Stimulated activated CD4-positive, alpha-beta T cell treated with anti-CD3 and anti-CD28 coated beads, Interleukin-15, amount 100 ng/mL, for 24 hours (primary cell): ENCODE measurements at places on chromosomes 2 and 18.

- no peak for DNase-seq
Observed at GRCh38 chr2:74887445-74887951, 53.6 kb downstream of the HK2 start.

DNA sequence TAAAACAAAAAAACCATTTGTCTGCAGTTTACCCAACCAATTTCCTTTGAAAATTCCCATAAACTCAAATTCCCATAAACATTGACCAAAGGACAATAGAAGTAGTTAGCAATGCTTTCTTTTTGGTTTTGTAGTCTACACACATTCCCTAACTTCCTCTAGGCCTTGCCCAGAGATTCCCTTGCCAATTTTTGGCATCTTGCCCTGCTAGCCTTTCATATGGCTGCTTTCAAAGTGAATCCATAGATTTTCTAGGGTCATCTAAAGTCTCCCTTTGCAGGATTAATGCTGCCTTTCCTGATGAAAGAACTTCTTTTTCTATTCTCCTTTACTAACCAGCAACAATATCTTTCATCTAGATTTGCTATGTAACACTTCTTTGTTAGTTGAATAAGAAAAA is 33.4 kb downstream of the THSD7B start:
- no peak for DNase-seq

- DNase-seq = no peak
Observed at GRCh38 chr2:140178234-140178633, 1398.0 kb upstream of the NXPH2 start.

- no peak for DNase-seq
Observed at GRCh38 chr2:64472881-64473280, 18.9 kb downstream of the LGALSL start.
